ENCODE measurements at places on chromosomes 7 and 10.
A peak's percentile ranks its signal among the peaks of the same experiment; 100 is the strongest.

DNA sequence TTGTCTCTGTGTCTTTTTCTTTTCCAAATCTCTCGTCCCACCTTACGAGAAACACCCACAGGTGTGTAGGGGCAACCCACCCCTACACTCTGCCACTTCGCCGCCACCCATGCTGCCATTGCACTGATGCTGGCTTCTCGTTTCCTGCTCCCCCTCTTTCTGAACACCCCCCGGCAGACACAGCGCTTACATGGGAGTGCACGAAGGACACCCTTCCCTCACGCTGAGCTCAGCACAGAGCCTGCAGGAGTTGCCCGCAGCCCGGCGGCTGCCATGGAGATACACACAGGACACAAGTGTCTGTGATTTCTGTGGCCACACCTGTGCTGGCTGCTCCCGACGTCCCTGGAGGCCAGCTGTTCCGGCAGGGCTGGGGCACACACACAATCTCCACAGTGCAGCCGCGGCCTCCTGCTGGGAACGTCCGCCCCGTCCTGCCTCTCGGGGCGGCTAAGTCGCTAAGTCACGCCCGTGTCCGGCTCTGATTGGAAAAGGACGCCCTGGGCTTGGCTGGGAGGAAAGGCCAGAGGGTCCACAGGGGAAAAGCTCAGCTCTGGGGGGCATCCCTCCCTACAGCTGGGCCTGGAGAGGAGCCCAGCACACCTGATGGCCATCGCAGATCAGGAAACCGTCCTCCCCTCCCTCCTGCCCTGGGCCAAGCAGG is 349.8 kb downstream of the PTPRN2 start:
- DNase-seq: no peak

- DNase-seq: no peak
Observed at GRCh38 chr10:106941297-106942034, 223.0 kb downstream of the SORCS1 start.

GRCh38 chr10:112775381-112775780 is 174.7 kb upstream of the TCF7L2 start:
- DNase-seq: no peak

DNA sequence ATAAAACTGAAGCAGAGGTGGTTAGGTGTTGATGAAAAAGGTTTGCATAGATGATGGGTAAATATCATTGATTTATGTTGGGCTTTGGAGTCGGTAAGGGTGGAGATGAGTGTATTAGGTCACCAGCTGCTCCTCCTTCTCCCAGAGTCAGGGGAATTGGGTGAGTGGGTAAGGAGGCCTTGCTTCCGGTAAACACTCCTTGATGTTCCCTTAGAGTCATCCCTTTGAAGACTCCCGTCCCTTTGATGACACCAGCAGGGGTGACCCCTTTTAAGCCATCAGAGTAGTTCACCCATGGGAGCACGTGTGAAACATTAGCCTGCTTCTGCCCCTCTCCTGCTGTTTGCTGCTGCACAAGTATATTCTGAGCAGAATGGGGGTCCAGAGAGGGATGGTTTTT is 92.2 kb upstream of the DKK1 start:
- no peak for DNase-seq

DNA sequence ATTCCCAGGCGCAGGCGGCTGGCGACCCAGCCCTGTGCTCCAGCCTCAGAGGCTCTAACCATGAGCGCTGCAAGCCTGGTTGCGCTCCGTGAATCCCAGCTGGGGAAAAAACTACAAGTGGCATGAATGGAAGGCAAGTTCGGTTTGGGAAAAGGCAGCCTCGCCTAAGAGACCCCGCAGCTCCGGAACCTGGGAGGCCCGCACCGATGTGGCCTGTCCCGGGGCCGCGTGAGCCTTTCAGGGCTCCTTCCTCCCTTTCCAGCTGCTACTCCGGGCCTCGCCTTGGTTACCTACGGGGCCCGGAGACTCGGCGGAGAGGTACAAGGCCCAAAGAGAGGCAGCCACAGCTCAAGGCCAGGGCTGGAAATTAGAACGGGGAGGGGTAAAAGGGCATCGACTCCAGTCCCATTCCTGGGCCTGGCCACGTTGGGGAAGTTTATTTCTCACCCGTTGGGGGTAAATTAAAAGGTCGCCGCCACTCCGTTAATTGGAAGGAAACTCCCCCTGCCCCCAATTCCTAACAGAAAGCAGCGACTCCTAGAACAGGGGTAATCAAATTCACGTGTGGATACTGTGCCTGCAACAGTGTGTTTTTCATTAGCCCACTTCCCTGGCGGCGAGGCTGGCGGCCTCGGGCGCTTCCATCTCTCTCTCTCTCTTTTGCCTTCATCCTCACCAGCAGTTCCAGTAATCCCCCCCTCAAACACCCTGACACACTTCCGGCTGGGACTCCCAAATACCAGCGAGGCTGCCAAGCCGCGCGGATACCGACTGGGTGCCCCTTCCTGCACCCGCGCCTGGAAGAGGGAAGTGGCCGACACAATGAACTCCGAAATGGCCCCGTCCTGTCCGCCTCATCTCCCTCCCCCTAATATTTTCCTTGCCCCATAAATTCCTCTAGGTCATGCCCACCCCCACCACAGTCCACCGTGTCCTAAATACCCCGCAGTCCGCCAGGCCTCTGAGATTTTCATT is 1.5 kb upstream of the HOXA9 start:
- no peak for DNase-seq

DNA sequence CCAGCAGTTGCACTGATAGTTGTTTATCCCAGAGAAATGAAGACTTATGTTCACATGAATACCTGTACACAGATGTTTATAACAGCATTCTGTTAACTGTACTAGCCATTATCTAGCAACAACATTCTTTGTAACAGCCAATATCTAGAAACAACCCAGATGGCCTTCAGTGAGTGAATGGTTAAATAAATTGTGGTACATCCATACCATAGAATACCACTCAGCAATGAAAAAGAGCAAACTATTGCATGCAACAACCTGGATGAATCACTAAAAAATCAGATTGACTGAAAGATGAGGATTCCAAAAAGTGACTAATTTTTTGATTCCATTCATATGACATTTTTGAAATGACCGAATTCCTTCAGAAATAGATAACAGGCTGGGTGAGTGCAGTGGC is 360.3 kb downstream of the MALRD1 start:
- no peak for DNase-seq

GRCh38 chr10:35821339-35821911 is 179.3 kb upstream of the FZD8 start:
- DNase-seq: peak; percentile 64

DNA sequence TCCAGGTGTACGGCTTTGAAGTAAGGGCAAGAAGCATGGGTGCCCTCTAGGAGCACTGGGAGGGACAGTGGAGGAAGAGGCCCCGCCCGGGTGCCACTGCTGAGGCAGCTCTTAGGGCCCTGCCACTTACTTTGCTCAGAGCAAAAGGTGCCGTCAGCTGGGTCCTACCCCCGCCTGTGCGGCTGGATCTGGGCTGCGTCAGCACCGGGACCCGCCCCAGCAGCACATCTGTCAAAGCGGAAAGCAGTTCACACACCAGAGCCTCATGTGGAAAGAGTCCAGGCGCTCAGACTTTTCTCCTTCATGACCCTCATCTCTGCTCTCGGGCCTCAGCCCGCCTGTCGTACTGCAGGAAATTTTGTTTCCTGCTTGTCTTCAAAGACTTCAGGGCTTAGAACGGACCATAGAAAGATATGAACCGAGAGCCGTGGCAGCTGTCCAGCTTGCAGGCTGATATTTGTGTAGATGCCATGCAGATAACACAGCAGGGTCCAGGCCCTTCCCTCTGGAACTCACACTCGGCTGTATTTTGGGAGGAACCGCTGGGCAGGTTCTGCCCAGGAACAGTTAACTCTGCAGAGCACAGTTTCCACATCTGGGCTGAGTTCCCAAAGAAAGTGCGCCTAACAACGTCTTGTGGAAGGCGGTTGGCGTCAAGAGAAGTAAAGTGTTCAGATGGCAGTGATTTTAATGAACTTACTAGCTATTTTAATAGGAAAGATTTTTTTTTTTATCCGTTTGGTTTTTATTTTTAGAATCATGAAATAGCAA is 44.3 kb upstream of the PRKAR1B start:
- DNase-seq: peak; percentile 69

DNA sequence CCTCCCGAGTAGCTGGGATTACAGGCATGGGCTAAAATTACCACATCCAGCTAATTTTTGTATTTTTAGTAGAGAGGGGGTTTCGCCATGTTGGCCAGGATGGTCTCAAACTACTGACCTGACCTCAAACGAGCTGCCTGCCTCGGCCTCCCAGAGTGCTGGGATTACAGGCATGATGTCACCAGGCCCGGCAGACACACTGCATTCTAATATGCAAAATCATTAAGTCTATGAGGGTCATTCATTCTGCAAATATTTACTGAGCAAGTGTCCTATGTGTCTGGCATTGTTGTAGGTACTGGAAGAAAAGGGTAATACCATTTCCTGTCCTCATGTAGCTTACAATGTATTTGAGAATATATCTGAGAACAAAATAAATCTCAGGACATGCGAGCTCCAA is 2.7 kb downstream of the PUS7 start:
- no peak for DNase-seq

GRCh38 chr10:60167050-60167449 is 222.6 kb downstream of the ANK3 start:
- no peak for DNase-seq

- DNase-seq: no peak
Observed at GRCh38 chr7:71987200-71987767, 424.9 kb downstream of the CALN1 start.

- no peak for DNase-seq
Observed at GRCh38 chr7:113204415-113204814, 86.1 kb upstream of the SMIM30 start.

DNA sequence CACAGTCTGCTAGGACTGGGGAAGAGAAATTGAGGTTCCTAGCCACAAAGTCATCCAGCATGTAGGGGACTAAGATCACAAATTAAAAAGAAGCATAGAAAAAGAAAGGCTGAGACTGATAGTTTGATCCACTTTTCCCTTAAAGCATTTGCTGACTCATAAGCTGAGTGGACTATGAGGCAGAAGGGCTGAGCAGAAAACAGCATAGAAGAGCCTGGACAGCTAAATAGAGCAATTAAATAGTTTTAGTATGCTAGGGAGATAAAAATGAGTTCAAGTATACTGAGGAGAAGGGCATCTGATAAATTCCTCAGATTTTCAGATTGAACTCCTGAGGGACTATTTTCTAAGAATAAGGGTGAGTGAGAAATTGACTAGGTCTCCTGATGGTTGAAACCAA is 155.9 kb upstream of the EGR2 start:
- no peak for DNase-seq

DNA sequence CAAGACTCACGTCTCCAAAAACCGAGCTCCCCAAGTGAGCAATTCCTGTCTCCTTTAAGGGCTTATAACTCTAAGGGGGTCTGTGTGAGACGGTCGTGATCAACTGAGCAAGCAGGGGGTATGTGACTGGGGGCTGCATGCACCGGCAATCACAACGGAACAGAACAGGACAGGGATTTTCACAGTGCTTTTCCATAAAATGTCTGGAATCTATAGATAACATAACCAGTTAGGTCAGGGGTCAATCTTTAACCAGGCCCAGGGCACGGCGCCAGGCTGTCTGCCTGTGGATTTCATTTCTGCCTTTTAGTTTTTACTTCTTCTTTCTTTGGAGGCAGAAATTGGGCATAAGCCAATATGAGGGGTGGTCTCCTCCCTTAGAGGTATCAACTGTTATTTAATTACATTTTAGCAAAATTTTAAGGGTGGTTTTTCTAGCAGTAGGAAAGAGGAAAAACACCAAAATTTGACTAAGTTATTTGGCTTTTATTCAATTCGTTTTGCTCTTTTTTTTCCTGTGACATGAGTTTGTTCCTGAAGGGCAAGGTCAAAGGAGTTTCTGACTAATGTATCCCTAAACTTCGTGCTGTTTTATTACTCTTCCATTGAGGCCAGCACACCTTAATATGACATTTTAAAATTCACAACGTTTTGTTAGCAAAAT is 121.4 kb upstream of the SEC61G start:
- DNase-seq: no peak

DNA sequence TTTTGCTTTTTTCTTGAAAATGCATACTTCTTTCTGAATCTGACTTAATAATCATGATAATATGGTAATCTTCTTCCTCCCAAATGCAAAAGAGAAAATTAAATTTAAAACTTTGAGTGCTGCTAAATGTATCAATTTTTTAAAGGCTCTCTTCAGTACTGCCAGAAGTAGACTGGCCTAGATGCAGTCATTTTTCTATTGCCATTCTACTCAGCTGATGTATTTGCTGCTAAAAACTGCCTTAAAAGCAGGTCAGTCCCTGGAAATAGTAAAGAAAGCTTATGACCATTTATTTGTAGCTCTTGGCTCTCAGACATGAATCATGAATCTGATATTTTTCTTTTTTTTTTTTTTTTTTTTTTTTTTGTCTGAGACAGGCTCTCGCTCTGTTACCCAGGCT is 28.5 kb downstream of the NAPEPLD start:
- no peak for DNase-seq

DNA sequence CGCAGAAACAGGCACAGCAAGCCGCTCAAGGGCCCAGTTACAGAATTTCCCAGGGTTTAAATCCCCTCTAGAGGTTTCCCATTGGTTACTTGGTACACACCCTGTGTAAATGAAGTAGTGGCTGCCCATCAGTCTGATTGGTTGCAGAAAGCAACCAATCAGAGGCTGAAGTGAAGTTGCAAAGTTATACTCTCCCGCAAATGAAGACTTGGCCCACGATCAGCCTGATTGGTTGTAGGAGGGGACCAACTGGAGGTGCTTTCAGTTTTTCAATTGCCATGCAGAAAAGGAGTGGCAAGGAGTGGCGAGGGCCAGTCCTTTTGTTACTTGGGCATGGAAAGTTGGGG is 909.2 kb upstream of the AUTS2 start:
- DNase-seq: no peak

DNA sequence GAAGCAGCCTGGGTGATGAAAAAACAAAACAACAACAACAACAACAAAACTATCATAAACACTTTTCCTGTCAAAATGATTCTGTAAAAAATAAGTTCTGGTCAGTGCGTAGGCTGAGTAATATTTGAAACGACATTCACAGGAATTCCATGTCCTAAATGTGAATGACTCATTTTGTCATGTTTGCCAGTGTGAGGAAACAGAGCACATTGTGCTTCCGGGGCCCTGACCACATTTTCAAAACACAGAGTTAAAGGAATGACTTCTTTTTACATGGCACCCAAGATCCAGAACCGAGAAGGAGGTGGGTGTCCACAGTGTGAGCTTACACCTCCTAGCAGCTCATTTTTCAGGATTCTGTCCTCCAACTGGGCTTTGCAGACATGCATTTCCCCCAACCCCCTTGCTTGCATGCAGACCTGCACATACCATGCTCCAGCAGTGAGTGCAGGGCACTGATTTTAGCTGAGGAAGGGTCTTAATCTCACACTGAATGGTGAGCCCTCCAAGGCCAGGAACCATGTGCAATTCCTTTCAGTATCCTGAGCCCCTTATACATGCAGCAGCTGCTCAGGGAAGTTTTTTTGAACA is 3.0 kb downstream of the CLRN3 start:
- peak; percentile 50 for DNase-seq

DNA sequence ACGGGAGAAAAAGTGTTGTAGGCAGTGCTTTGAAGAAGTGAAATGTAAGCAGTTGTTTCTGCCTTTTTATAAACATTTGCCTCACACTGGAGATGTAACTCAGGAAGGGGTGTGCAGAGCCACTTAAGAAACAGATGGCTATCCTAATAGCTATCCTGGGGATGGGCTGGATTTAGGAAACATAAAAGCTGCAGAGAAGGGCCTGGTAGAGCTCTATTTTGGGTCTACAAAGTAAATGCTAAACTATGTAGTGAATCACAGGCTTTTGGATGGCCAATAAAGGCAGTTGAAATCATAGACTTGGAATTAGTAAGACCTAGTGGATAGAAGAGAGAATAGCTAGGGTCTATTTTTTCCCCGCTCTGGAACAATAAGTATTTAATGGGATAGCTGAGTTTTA is 79.9 kb upstream of the AGR3 start:
- no peak for DNase-seq
